ENCODE measurements at places on chromosomes 7 and 10.

- DNase-seq: no peak
Observed at GRCh38 chr10:58157076-58157766, 110.5 kb downstream of the IPMK start.

DNA sequence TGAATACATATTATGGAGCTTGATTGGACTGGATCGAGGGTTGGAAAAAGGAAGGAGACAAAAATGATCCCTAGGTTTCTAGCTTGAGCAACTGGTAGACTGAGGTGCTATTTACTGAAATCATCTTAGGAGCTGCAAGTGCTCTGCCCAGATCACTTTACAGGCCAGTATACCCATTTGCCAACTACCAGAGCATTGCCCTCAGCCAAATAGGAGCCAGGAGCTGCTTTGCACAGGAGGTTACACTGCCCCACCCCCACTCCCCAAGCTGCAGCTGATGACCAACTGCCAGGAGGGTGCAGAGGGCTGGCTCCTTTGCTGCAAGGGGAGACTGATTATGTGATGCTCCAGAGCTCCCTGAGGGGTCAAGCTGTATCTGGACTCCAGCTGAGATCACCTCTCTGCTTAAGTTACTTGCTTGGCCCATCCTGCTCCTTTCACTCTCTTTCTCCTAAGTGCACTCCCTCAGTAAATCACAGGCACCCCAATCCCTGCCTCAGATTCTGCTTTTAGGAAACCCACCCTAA is 275.4 kb downstream of the ZEB1 start:
- no peak for DNase-seq

DNA sequence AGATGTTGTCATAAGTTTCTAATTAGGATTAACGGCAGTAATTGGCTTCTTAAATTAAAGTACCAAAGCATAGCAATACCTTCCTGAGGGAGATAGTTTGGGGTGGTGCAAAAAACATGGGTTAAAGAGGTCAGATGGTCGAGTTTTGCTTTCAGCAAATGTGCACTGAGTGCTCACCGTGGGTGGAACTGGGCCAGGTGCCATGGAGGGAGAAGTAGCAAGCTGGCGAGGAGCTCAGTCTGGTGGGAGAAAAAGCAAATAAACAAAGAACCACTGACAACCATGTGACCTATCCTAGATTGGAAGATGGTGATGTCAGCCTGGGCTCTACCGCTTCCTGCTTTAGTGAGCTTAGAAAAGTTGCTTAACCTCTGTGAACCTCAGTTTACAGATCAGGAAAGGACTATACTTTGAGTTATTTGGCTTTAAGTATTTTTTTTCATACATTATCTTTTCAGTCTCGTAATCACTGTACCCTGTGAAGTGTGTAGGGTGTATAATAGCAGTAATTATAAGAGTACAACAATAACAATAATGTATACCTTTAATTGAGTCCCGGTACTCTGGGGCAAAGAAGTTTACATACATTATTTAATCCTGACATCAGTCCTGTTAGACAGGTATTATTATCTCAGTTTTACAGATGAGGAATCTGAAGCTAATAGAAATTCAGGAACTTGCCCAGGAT is 69.0 kb upstream of the PDCD4 start:
- DNase-seq: no peak

DNA sequence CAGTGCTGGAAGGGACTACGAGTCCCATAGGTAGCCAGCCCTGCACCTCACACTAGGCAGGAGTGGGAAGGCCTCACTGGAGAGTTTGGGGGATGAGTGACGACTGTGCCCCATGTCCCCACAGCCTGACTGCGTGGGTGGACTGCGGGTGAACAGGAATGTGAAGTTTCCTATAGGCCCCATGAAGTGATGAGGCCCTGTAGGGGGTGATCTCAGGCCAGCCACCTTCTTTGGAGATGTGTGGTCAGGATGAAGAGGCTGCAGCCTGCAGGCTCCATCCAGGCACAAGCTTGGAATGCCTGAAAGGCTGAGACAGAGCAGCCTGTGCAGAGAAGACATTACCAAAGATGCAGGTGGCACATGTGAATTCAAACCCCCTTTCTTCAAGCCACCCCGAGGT is 94.9 kb downstream of the CPXM2 start:
- no peak for DNase-seq

- peak; percentile 51 for DNase-seq
Observed at GRCh38 chr7:92527300-92528187, 776 bp downstream of the PEX1 start.

GRCh38 chr7:94422827-94423460 is 28.2 kb downstream of the COL1A2 start:
- no peak for DNase-seq

GRCh38 chr10:126073606-126074005 is 177.2 kb downstream of the FANK1 start:
- DNase-seq: no peak

DNA sequence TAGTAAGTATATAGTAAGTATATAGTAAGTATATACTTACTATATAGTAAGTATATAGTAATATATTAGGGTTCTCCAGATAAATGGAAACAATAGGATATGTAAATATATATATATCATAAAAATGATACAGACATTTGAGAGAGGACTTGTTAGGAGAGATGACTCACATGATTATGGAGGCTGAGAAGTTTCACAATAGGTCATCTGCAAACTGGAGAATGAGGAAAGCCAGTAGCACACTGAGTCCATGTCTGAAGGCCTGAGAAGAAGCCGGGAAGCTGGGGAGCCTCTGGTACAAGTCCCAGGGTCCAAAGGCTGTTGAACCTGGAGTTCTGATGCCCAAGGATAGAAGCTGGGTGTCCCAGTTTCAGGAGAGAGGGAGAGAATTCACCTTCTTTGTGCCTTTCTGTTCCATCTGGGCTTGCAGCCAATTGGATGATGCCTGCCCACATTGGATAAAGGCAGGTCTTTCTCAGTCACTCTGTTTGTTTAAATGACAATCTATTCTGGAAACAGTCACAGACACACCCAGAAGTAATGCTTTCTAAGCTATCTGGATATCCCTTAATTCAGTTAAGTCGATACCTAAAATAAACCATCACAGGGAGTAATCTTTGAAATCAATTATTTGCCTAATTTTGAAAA is 205.5 kb upstream of the CDC14C start:
- DNase-seq: no peak

- no peak for DNase-seq
Observed at GRCh38 chr10:119253433-119254174, 46.2 kb downstream of the GRK5 start.

GRCh38 chr7:67311901-67312300 is 315.3 kb downstream of the TYW1 start:
- DNase-seq: no peak

GRCh38 chr10:224571-224970 is 89.3 kb downstream of the ZMYND11 start:
- no peak for DNase-seq

GRCh38 chr10:92047215-92047614 is 123.6 kb downstream of the BTAF1 start:
- no peak for DNase-seq

GRCh38 chr7:21076574-21076973 is 289.9 kb upstream of the SP8 start:
- DNase-seq: no peak

DNA sequence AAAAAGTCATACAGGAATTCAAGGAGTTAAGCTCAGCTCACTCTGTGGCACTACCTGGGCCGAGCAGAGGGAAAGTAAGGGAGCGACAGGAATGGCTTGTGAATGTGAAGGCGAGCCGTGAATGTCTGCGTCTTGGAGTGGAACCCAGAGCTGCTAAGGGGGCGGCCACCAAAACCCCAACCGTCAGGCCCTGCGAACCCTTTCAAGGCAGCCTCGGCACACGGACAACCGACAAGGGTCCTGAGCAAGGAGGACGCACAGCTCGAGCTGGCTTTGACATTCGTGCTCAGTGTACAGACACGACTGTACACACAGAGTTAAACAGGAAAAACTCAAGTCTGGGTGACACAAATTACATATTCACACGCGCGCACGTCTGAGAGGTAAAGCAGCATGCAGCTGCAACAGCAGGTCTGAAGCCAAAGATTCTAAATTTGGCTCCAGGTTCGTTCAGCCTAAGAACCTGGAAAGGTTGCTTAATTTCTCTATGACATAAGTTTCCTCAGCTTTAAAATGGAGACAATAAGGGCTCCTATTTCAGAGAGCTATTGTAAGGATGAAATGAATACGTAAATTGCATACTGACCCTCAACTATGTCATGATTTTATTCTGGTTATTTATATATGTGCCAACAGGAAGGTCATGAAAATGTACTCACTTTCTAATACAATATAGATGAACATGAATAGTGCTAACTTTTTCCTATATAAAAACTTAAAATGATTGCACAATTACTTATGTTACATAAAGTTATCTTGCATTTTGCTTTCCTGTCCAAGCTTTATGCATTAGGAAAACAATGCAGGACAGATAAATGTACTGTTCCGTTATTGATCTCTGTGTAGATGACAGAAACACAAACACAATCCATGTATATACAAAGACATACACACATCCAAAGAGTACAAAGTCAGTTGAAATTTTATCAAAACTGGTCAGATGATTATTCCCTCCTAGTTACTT is 192.9 kb downstream of the ZMYND11 start:
- no peak for DNase-seq
